T-helper 22 cell (primary cell): ENCODE measurements at places on chromosomes 2 and 18.
A peak's percentile ranks its signal among the peaks of the same experiment; 100 is the strongest.

GRCh38 chr2:43158259-43158880 is 68.0 kb downstream of the ZFP36L2 start:
- no peak for DNase-seq

DNA sequence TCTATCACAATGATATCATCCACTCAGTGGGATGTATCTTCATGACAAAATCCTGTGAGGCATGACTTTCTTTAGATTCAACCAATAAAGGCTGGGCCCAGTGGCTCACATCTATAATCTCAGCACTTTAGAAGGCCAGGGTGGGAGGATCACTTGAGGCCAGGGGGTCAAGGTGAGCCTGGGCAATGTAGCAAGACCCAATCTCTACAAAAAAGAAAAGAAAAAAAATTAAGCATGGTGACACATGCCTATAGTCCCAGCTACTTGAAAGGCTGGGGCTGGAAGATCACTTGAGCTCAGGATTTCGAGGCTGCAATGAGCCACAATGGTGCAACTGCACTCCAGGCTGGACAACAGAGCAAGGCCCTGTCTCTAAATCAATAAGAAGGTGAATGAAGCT is 68.0 kb downstream of the PLB1 start:
- no peak for DNase-seq

- DNase-seq = no peak
Measured at GRCh38 chr2:11563784-11564666, 30.2 kb downstream of the GREB1 start.

GRCh38 chr2:130756053-130756873 is 923 bp downstream of the AMER3 start:
- DNase-seq = no peak

DNA sequence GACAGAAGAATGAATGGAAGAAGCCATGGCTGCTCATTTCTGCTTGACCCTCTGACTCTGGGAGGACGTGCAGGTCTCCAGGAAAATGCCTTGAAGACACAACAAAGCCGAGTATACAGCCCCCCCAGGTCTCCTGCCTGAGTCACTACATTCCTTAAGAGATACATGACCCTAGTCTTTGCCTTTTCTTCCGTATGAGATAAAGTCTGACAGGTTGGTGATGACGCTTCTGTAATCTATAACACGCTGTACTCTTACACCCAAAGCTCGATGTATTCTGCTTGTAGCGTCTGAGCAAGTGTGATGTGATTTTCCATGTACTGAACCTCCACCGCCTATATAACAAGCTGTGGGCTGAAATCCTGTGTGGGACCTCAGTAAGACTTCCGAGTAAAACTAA is 77.3 kb downstream of the KCTD1 start:
- DNase-seq = no peak

DNA sequence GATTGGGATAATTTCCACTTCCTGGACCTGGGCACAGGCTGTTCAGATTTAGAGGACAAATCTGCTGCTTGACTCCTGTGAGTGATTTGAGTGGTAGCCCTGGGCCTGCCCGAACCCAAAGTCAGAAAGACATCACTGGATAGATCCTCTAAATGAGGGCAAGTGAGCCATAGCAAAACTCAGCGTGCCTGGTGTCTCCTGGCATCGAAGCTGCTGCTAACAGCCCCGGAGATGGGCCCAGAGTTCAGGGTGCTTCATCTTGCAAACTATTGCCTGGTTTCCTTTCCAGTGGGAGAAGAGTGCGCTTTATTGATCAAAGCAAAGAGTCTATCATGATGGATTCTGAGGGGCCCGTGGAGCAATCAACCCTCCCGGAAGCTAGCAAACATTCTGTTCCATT is 153.1 kb upstream of the KLHL29 start:
- DNase-seq = no peak

DNA sequence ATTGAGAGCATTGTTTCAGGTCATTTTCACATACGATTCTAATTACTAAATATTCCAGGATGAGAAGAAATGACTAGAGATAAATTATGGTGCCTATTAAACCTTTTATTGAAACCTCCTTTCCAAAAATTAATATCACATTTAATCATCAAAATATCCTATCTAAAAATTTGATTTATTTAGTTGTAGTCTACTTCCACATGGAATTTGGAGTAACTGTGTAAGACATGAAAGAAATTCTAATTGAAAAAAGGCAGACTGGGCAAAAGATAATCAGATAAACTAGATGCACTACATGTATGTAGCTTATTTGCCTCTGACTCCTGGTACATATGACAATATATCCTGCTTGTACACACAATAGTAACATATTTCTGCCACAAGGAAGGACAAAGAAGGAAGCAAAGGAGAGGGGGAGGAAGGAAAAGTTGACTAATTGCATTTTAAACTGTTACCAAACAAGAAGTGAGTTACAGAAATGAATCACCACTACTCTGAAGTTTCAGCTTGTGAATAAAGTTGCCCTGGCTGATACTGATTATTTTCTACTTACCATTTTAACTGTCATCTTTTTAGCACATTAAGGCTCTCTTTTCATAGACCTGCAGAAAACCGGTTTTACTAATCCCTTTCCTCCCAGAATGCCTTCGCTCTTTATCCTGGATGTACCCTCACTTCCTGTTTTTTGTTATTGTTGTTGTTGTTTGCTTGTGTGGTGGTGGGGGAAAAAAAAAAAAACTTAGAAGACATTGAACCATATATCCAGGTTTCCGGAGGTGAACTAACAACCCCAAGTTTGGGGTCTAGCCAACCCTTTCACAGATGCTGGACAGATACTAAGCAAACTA is 28.4 kb downstream of the NRXN1 start:
- no peak for DNase-seq

- DNase-seq = no peak
Measured at GRCh38 chr2:10157293-10157692, 34.8 kb downstream of the RRM2 start.

- no peak for DNase-seq
Measured at GRCh38 chr2:112640800-112641675, 4.7 kb upstream of the SLC20A1 start.

GRCh38 chr2:95076705-95077529 is 44.7 kb downstream of the MRPS5 start:
- DNase-seq = peak; percentile 77

GRCh38 chr18:5726011-5726410 is 169.3 kb downstream of the TMEM200C start:
- DNase-seq = no peak

- no peak for DNase-seq
Measured at GRCh38 chr2:240125742-240126141, 10.4 kb downstream of the COPS9 start.

GRCh38 chr2:140770645-140771044 is 1360.2 kb downstream of the LRP1B start:
- no peak for DNase-seq

GRCh38 chr18:39752351-39752750 is 2186.8 kb upstream of the CELF4 start:
- DNase-seq = no peak

DNA sequence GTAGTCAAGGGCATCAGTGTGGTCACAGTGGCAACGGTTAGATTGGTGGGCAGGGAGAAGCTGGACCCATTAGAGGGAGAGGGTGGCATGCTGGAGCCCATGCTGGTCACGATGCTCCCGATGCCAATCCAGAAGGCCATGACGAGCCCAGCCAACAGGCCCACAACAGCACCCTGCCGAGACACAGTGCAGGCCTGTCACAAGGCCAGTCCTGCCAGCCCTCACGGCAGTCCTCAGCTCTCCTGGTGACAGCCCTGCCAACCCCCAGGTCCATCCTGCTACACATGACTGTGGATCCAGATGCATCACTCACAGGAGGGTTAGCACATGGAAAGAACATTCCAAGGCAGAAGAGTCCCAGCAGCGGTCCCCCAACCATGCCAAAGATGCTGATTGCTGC is 10.2 kb upstream of the ATRAID start:
- no peak for DNase-seq

- no peak for DNase-seq
Measured at GRCh38 chr2:53403792-53404413, 363.7 kb upstream of the CHAC2 start.

DNA sequence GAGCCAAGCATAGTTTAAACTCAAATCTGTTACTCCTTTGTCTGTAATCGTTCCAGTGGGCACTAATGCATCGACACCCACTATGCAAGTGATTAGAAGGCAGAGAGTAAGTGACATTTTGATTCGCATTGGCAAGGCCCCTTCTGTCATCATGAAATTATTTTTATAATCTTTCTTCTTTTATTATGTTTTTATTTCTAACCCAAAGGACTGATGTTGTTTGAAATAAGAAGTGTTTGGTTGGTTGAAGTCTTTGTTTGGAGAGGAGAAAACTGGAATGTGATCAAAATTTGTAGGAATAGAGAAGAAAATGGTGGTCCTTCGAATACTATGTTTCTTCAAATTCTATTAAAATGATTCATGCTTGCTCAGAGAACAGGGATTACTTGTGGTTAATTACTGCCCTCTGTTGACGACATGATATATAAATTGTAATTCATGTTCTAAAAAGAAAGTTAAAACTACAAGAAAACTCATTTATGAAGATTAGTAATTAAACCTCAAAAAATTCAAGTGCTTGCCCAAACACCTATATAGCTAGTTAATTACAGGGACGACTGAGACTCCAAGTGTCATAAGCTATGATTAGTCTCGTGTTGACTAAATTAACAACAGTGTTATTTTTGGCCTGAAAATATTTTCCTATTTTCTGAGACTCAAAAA is 26.4 kb upstream of the TFPI start:
- no peak for DNase-seq

DNA sequence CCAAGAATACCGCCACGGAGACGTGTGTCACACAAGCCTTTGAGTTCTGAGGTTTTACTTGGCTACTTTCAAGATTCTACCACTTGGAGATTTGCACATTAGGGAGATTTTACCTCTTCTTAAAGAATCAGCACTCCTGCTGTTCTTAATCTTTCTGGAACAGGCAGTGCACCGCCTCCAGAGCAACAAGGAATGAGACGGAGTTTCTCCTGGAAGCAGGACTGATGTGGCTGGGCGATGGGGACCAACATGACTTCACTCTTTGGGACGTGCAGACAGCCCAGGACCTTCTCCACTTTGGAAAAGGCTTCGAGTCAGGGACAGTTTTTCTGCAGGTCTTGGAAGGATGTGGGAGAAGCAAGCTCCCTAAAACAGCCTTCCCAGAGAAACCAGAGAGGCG is 255.2 kb downstream of the HDAC4 start:
- DNase-seq = no peak

- no peak for DNase-seq
Measured at GRCh38 chr2:124623560-124623959, 598.5 kb downstream of the CNTNAP5 start.

GRCh38 chr2:227082286-227082685 is 81.7 kb downstream of the COL4A4 start:
- no peak for DNase-seq

GRCh38 chr18:53950545-53950944 is 273.9 kb downstream of the MBD2 start:
- no peak for DNase-seq

GRCh38 chr2:100978582-100979191 is 23.4 kb upstream of the RPL31 start:
- DNase-seq = no peak

DNA sequence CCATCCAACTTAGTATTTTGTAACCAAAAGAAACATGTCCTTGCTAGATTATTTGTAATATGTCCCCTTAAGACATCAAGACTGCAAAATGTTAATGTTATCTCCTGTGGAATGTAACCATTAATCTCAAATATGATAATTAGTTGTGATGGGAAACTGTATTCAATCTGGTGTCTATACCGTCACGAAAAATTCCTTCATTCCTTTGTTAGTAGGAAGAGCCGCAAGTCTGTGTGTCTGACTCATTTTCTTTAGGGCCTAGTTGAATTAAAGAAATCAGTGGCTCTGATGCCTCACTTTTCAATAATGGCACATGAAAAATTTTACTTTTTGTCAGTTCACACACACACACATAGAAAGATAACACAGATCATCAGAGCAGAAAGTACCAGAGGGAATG is 127.1 kb upstream of the CHAC2 start:
- no peak for DNase-seq

DNA sequence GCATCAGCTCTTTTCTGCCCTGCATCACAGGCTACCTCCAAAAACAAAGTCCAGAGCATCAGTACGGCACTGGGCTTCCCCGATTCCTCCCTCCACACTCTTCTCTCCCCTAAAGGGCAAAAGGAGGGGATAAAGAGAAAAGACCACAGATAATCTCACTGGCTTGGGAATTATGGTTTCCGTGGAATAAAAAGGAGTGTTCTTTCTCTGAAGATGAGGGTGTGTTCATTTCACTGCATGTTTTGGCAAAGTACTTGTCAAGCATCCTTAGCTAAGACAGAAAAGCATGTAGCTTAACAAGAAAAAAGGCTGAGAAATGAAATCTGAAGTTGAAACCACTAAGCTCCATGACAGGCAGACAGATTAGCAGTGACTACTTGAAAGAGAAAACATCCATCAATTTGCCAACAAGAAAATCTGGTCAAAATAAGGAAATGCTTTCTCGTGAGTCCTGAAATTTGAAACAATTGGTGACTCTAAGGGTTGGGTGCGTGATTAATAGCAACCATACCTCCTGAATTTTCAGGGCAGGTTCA is 20.6 kb upstream of the DSG3 start:
- no peak for DNase-seq

DNA sequence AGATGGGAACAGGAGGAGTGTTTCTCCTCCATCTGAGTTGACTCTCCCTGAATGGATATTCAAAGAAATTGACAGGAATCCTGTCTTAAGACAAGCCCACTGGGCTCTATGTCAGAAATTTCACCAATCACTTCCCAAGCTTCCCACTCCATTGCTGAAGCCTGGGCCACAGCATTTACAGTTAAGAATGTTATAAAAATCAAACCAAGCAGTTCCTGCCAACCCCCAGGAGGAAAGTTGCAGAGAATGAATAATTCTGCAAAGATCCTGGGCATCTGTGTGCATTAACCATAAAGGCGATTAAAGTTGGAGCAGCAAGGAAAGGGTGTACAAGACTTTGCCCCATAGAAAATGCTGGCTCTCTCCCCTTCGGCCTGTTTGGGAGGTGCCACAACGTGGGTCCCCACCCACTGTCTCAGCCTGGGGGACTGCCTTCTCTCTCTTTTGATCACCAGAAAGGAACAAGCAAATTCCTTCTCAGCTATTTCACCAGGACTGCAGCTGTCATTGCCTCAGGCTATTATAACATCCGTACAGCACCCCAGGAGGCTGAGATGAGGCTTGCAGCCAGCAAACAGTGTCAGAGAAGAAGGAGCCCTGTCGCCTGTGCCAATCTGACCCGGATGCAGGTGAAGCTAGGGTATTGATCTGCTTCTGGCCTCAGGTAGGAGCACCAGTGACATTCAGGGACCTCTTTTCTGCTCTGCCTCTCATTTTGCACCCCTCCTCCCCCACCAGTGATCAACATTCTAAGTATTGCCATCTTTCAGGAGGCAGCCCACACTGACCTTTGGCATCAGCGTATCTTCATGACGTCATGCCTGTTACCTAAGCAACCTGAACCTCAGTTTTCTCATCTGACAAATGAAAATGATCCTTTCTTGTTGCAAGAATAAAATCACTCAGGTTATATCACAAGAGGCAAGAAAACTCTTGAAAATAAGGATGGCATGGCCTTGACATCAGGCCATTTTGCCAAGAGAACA is 219.0 kb downstream of the SH3BP4 start:
- DNase-seq = no peak
